Suppressor macrophage treated with lipopolysaccharide for 4 hours (primary cell): ENCODE measurements at places on chromosomes 6 and 20.

DNA sequence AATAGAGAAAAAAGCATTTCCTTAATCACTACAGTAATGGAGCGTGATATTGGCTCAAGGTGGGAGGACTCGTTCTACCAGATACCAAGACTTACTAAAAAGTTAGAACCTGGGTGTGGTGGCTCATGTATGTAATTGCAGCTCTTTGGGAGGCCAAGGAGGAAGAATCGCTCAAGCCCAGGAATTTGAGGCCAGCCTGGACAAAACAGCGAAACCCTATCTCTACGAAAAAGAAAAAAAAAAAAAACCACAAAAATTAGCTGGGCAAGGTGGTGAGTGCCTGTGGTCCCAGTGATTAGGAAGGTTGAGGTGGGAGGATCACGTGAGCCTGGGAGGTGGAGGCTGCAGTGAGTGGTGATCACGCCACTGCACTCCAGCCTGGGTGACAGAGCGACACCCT is 24.0 kb upstream of the ATRN start:
- DNase-seq = no peak

- no peak for DNase-seq
Observed at GRCh38 chr20:54688476-54688875, 213.1 kb downstream of the DOK5 start.

- no peak for DNase-seq
Observed at GRCh38 chr6:132054525-132054924, 103.4 kb upstream of the CCN2 start.

DNA sequence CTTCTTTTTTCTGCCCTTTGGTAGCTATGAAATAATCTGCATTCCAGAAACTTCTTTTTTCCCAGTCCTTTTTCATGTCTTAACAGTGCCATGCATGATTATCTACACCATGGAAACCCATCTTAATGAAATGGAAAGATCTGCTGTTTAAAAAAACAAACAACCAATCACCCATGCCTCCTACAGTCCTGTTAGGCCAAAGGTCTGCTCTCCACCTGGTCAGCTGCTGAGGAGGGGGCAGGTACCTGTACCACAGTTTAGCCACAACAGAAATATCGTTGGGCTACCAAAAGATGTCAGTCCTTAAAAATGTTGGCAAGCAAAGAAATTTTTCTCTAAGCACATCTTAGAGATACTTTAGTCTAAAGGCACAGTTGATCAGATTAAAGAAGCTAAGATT is 112.6 kb downstream of the SLC16A10 start:
- DNase-seq = no peak

DNA sequence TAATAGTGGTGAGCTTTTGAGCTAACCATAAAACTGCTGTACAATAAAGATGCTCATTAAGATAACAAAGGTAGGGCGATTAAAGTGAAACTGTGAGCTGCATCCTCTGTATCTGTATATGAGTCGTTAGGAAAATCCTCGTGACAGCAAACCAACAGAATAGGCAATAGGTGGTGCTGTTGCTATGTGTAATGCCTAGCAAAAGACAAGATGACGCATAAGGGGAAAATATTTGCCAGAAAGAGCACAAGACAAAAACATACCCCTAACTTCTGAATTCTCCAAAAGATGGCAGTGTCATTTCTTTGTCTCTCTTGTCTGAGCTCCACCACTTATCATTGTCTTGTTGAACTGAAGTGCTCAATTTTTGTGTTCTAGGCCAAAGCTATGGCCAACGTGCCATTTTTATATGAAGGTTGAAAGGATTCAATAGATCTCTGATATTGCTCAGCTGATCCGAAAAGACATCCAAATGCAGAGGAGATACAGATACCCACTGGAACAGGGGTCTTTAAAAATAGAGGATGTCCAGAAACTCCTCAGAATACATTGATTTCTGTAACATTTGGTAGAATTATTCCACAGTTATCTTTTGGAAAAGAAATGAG is 56.3 kb upstream of the ANKEF1 start:
- peak; percentile 90 for DNase-seq

DNA sequence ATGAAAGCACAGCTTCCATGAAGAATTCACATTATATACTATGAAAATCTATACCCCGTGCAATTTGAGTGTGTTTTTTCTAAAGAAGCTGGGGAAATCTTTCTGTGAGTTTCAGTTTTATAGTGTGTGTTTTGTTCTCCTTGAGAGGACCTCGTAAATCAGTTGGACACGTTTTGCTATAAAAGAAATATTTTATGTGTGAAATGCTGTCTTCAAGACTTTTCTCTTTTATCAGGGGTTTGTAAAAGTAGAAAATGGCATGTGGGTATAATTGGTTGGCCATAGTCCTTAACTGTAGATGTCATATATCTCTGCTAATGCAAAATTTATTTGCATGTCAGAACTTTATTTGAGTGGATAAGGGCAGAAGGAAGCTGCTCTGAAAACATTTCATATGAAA is 186.2 kb downstream of the CDH4 start:
- DNase-seq = no peak

DNA sequence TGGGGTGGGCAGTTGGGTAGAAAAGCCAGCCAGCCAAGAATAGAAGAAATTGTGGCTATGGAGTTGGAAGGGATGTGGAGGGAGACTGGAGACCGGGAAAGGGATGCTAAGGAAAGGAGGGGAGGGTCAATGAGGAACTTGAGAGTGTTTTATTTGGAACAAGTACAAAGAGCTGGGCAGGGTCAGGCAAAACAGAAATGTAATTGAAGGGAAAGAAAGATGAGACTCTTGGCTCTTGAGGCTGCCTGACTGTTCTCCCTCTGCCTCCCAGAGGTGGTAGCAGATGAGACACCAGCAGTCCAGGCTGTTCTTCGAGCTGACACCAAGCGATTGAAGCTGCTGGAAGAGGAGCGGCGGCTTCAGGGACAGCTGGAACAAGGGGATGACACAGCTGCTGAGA is 12.7 kb downstream of the ABCF1 start:
- no peak for DNase-seq

DNA sequence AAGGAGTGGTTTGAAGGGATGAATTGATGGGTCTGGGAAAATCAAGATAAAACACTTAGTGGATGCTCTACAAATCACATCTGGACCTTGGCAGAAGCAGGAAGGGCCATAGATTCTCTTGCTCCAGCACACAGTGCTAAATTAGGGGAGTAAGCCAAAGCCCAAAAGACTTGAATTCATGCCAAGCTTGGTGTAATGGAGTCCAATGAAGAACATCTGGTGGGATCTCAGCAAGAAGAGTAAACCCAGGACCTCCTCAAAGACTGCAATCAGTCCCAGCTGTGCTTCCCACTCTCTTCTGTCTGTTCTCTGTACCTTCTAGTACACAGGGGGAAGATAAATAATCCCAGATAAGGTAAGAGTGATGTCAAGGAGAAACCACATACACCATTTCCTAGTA is 683.4 kb downstream of the RNF144B start:
- no peak for DNase-seq

- no peak for DNase-seq
Observed at GRCh38 chr6:119727504-119728219, 378.1 kb upstream of the MAN1A1 start.

- peak; percentile 2 for DNase-seq
Observed at GRCh38 chr20:57175397-57176010, 90.9 kb downstream of the BMP7 start.

DNA sequence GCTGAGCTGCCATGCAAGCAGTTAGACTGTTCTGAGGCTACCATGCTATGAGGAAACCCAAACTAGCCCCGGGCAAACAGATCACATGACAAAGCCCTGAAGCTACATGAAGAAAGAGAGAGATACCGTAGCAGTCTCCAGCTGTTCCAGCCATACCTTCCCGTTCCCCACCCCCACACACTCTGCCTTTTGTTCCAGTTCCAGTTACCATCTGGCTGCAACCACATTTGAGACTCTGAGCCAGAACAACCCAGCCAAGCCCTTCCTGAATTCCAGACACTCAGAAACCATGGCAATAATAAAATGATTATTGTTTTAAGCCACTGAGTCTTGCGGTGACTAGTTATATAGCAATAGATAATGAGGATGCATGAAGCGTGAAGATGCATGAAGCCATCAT is 28.3 kb downstream of the RIN2 start:
- DNase-seq = peak; percentile 16

DNA sequence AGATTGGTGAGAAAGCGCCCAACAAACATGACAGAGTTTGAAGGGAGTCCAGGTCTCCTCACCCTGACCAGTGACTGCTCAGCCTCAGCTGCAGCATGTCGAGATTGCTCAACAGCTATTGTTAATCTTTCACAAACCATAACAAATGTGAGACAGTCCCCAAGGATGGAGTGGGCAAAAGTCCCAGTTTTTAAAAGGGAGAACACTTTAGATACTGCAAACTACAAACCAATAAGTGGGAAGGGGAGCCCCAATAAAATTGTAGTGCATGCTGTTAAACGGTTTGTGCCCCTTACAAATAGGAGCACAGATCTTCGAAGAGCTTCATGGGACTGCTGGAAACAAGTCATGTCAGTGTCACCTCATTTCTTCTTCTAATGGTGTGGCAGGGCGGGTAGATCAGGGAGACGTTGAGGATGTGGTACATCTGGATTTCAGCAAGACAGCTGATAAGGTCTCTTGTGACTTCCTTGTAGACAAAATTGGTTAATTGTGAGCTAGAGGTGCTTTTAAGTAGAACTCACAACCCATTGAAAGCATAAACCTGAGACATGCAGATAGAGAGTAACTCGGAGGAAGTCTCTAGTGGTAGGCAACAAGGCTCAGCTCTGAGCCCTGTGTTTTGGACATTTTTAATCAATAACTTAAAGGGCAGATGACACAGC is 134.0 kb upstream of the ARMC2 start:
- DNase-seq = no peak
